Thoracic aorta (tissue), 2 donors: ENCODE measurements at places on chromosomes 2 and 18.

GRCh38 chr2:120208381-120209353 lies 14.5 kb downstream of the TMEM185B start:
- no peak for DNase-seq

DNA sequence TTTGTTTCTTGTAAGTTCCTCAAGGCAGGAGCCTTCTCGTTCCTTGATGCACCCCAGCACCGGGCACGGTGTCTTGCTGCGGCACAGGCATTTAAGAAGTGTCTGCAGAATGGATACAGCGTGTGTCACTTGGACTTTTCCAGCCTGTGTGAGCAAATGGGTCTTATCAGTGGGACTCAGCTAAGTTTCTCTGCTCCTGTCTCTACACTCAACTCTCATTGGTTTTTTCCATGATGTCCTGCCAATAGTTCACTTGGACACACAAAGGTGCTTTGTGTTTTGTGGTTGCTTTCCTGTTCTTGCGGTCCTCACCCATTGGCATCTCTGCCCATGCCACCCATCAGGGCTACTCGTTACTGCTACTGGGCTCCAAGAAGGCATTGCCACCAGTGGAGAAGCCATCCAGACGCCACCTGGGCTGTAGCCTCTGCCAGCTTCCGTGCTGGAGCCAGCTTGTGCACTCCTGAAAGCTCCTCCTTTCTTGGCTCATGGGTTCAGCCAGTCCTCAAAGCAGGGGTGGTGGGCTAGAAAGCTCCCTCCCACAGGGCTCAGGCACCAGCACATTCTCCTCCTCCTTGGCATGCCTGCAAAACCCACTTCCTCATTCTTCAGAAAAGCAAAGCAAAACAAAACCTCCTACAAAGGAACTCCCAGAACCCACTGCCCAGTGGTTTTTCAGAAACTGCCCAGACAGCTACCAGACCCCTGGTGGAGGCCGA lies 41.4 kb downstream of the IL1R2 start:
- DNase-seq: no peak

GRCh38 chr2:62293490-62294271 lies 97.8 kb downstream of the B3GNT2 start:
- no peak for DNase-seq

- no peak for DNase-seq
Observed at GRCh38 chr2:146048141-146048540, 1528.2 kb upstream of the ZEB2 start.

GRCh38 chr2:69166812-69167468 lies 154.0 kb downstream of the ANTXR1 start:
- DNase-seq: no peak

GRCh38 chr2:174666312-174666711 lies 68.7 kb upstream of the WIPF1 start:
- no peak for DNase-seq

GRCh38 chr2:23939987-23940717 lies at the start of gene UBXN2A:
UBXN2A (plus strand) TSS chr2:23940463; CDS start chr2:23958315, 17,852 bp downstream.
- no peak for DNase-seq

GRCh38 chr2:58562276-58562675 lies 321.2 kb upstream of the FANCL start:
- DNase-seq: no peak

DNA sequence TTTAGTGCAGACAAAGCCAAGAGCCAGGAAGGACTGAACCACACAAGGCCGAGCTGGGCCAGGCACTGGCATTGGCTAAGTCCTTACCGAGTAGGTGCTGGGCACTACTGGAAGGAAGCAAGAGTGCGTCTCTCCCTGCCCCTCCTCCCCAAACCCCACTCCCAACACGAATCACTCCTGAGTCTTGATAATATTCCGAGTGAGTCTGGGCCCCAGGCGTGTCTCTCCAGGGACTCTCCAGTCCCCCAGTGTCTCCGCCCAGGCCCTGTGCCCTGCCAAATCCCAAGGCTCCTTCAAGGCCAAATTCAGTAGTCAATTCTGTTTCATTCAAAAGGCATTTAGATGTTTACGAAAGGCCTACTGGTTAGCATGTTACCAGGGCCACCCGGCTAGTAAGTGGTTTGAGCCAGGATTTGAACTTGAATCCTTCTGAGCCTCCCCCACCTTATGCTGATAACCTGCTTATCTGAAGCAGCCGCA lies 82.8 kb downstream of the GLI2 start:
- DNase-seq: no peak

GRCh38 chr2:66252109-66252508 lies 182.8 kb upstream of the MEIS1 start:
- DNase-seq: no peak

GRCh38 chr18:74063023-74063422 lies 84.6 kb downstream of the FBXO15 start:
- DNase-seq: no peak
